Stimulated activated CD8-positive, alpha-beta memory T cell treated with anti-CD3 and anti-CD28 coated beads, Interleukin-7, amount 100 ng/mL, for 1 hour (primary cell): ENCODE measurements at places on chromosomes 7 and 10.

- no peak for DNase-seq
Measured at GRCh38 chr7:127765150-127765549, 113.2 kb downstream of the SND1 start.

GRCh38 chr10:66737241-66737640, 188.6 kb upstream of the LRRTM3 start:
- no peak for DNase-seq

- no peak for DNase-seq
Measured at GRCh38 chr7:1848013-1848640, 178.1 kb downstream of the ELFN1 start.

DNA sequence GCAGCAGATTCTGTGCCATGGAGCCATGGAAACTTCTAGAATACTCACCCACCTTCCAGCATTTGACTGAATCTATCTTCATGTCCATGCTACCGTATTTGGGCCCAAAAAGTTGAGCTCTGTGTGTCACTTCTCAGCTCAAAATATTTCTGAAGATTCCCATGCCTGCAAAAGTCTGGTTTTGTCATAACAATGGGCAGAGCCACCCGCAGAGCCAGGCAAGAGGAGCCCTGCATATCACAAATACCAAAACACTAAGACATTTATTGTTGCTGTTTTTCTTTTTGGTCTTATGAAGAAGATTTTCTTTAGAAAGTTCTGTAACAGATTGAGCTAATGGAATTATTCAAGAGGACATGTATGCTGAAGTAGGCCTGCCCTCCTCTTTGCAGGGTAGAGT, 68.1 kb downstream of the PRTFDC1 start:
- no peak for DNase-seq

- no peak for DNase-seq
Measured at GRCh38 chr10:77873536-77874380, 52.8 kb downstream of the DLG5 start.

GRCh38 chr10:101781655-101781983, 1.6 kb downstream of the NPM3 start:
- no peak for DNase-seq

DNA sequence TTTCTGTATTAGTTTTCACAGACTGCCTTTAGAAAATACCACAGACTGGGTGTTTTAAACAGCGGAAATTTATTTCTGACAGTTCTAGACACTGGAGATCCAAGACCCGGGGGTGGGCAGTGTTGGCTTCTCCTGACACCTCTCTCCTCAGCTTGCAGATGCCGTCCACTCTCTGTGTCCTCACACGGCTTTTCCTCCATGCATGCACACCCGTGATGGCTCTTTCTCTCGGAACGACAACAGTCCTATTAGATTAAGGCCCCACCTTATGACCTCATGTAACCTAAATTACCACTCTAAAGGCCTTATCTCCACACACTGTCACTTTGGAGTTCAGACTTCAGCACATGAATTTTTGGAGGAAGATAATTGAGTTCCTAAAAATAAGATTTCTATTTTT, 142.9 kb upstream of the VWC2 start:
- DNase-seq, result no peak

DNA sequence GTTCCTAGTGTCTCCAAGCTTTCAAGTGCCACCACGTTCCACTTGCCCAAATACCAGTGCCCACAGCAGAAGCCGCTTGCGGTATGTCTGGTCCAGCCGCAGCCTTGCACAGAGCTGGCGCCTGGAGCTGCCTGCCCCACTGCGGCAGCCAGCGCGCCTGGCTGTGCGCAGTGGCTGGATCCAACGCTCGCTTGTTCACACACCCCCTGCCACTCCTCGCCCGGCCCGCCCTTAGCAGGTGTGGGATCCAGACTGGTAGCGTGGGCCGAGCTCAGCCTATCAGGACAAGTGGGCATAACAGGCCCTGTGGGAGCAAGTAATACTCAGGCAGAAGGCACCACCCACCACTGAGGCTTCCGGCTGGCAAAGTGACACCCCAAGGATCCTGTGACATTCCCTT, 294.4 kb downstream of the GRM8 start:
- no peak for DNase-seq

DNA sequence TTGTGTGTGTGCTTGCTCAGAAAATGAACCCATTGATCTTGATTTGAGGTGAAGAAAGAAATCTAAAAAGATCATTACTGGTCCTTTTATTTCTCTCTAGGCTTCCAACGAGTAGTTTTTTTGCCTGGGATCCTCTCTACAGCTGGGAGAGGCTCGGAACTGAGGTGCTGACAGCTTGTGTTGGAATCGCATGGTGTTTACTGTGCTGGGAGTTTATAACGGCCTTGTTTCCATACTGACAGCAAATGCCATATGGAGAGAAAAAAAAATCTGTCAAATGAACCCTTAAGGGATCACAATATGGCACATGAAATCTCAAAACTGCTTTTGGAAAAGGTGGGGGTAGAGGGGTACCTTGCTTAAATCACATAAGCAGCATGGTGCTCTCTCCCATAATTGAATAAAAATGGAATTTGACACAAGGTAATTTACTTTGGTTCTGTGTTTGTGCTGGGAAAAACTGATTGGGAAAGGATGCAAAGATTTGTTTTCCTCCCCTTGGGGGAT, 165.0 kb downstream of the RGS10 start:
- DNase-seq, result no peak

DNA sequence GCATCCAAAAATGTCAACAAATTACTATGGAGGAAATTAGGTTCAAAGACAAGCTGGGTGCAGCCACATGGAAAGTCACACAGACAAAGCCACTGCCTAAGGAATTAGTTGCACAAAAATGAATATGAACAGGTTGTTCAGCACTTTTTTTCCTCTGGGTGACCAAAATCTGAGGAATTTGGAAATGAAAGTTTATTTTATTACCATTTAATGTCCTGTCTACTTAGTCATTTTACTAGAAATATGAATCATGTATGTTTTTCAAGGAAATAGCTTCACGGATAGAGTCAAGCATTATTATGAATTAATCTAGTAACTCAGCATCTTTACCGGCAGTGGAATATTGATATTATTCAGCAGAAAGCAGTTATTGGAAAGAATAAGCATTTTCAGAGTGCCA, 106.3 kb downstream of the ANK3 start:
- no peak for DNase-seq

- DNase-seq, result no peak
Measured at GRCh38 chr10:43131906-43132305, 6.3 kb upstream of the CSGALNACT2 start.

- no peak for DNase-seq
Measured at GRCh38 chr10:113890769-113891168, 36.3 kb downstream of the NHLRC2 start.

- no peak for DNase-seq
Measured at GRCh38 chr10:16832351-16833080, 15.3 kb upstream of the RSU1 start.

GRCh38 chr7:95781961-95782586, 9.7 kb downstream of the DYNC1I1 start:
- DNase-seq, result no peak
